Activated T-helper 17 cell treated with anti-CD3 and anti-CD28 coated beads, Interleukin-2, amount 50 U/mL, for 72 hours (primary cell): ENCODE measurements at places on chromosomes 12 and 14.

GRCh38 chr14:81169711-81170103, 51.1 kb downstream of the GTF2A1 start:
- peak overlapping the region; percentile 94 for H3K4me3 ChIP-seq
- peak overlapping the region; percentile 94 for H3K27ac ChIP-seq
- peak; percentile 15 for ATAC-seq
- H3K36me3 ChIP-seq = no peaks in the 10 kb centered on the region

GRCh38 chr14:36511981-36512584, 7.9 kb downstream of the NKX2-1 start:
- peaks cover 4% of the 10 kb centered on the region for H3K4me1 ChIP-seq
- peaks cover 11% of the 10 kb centered on the region for H3K36me3 ChIP-seq
- ATAC-seq = no peak
- no peak overlapping the region for H3K27ac ChIP-seq
- peaks cover 80% of the 10 kb centered on the region for H3K27me3 ChIP-seq
- no peak overlapping the region for H3K4me3 ChIP-seq

- H3K27ac ChIP-seq = peak overlapping the region; percentile 16
- ATAC-seq = peak; percentile 54
- peak overlapping the region; percentile 87 for H3K4me3 ChIP-seq
- peaks cover 18% of the 10 kb centered on the region for H3K4me1 ChIP-seq
- H3K27me3 ChIP-seq = no peaks in the 10 kb centered on the region
These were observed 565 bp downstream of the NT5DC3 start for GRCh38 chr12:103840462-103840875.

- H3K27me3 ChIP-seq = no peaks in the 10 kb centered on the region
- H3K36me3 ChIP-seq = no peaks in the 10 kb centered on the region
- no peak overlapping the region for H3K4me3 ChIP-seq
- H3K27ac ChIP-seq = no peak overlapping the region
- no peak for ATAC-seq
- H3K4me1 ChIP-seq = no peaks in the 10 kb centered on the region
These were observed 118.9 kb downstream of the PIWIL1 start for GRCh38 chr12:130456375-130457199.

DNA sequence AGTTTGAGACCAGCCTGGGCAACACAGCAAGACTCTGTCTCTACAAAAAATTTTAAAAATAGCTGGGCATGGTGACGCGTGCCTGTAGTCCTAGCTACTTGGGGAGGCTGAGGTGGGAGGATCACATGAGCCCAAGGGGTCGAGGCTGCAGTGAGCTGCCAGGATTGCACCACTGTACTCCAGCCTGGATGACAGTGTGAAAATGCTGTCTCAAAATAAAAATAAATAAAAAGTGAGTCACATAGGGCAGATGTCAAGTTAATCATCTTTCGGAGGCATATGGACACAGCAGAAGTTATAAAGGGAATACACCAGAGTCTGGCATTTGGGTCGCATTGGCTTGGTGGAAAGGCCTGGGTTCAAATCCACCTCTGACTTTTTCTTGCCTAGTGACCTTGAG, 92.7 kb downstream of the PHETA1 start:
- no peak for ATAC-seq
- H3K4me3 ChIP-seq = no peak overlapping the region
- H3K27ac ChIP-seq = no peak overlapping the region
- H3K4me1 ChIP-seq = no peaks in the 10 kb centered on the region

DNA sequence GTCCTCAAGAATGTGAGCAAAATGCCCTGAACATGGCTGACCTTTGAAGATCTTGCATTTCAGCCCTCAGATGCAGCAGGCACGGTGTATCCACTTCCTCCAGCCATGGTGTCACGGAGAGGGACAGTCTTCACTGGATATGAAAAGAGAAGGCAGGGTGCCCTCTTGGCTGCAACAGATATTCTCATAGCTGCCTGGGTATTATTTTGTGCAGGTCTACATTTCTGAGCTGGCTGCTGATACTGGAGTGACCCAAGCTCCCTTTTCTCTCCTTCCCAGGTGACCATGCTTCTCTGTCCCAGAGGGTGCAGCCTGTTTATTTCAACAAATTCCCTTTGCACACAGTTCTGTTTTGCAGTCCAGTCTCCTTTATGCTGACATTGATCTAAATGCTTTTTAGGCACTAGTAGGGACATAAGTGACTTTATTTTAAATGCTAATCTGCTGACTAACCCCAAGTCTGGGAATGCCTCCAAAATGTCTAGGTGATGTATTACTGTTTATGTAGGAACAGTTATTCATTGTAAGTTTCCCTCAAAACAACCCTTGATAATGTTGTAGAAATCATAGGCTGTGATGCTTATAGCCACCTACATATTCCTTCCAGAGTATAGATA, 17.4 kb upstream of the PYGL start:
- no peaks in the 10 kb centered on the region for H3K36me3 ChIP-seq
- no peak overlapping the region for H3K4me3 ChIP-seq
- no peak for ATAC-seq
- no peak overlapping the region for H3K27ac ChIP-seq
- peaks cover 7% of the 10 kb centered on the region for H3K27me3 ChIP-seq

GRCh38 chr12:78746001-78746400, 118.6 kb upstream of the SYT1 start:
- no peaks in the 10 kb centered on the region for H3K36me3 ChIP-seq
- no peaks in the 10 kb centered on the region for H3K27me3 ChIP-seq
- H3K27ac ChIP-seq = no peak overlapping the region
- no peaks in the 10 kb centered on the region for H3K4me1 ChIP-seq
- ATAC-seq = no peak

DNA sequence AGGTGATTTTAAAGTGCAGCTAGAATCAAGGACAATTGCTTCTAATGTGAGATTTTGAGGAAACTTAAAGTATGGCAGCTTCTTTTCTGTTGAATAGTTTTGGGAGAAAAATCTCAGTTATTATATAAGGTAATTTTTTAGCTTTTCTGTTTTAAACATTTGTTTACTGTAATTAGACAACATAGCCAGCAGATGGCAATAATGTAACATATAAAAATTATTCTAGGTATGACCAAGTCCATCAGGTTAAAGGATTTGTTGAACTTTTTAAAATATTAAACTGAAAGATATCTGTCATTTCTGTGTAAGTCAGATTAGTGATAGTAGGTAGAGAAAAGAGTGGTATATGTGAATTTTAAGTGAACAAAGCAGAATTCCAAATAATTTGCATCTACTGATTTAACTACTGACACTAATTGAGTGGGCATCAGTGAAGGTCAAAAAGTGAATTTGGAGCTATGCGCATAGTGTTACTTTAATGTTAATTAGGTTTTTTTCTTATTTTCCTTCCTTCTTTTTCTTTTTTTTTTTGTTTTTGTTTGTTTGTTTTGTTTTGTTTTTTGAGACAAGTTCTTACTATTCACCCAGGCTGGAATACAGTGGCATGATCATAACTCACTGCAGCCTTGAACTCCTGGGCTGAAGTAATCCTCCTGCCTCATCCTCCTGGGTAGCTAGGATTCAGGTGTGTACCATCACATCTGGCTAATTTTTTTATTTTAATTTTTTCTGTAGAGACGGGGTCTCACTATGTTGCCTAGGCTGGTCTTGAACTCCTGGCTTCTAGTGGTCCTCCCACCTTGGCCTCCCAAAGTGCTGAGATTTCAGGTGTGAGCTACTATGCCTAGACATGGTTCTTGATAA, 18.6 kb downstream of the PRORP start:
- no peak overlapping the region for H3K4me3 ChIP-seq
- H3K4me1 ChIP-seq = peaks cover 20% of the 10 kb centered on the region
- ATAC-seq = no peak
- H3K36me3 ChIP-seq = peaks cover 71% of the 10 kb centered on the region
- peak overlapping the region; percentile 9 for H3K27ac ChIP-seq

DNA sequence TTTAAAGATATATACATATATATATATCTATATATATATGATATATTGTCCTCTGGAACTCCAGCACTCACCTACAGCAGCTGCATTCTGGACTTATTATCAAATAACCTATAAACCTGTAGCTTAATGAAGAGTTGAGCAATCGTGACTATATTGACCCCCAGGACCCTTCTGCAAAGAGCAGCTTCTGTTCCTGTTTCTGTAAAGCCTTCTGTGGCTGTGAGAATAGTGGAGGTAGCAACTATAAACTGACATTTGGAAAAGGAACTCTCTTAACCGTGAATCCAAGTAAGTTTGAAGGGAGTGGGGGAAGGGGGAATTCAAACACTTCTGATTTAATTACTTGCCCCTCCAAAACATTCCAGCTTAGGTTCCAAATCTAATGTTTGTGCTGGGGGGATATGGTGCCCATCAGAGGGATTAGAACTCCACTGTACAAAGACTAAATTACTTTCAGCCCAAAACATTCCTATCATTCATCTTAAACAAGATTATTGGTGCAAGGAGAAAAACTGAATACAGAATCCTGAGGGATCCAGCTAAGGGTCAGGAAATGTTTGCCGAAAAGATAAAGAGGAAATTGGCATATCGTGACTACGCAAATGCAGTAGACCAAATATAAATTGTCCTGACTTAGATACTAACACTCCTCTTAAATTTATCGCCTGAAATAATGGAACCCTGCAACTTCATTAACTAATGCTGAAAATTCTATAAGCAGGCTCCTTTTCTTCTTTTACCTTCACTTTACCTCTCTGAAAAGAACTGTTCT, 106.1 kb downstream of the DAD1 start:
- no peaks in the 10 kb centered on the region for H3K4me1 ChIP-seq
- no peaks in the 10 kb centered on the region for H3K27me3 ChIP-seq
- no peak for ATAC-seq
- peaks cover 75% of the 10 kb centered on the region for H3K36me3 ChIP-seq
- H3K4me3 ChIP-seq = peak overlapping the region; percentile 85
- no peak overlapping the region for H3K27ac ChIP-seq

DNA sequence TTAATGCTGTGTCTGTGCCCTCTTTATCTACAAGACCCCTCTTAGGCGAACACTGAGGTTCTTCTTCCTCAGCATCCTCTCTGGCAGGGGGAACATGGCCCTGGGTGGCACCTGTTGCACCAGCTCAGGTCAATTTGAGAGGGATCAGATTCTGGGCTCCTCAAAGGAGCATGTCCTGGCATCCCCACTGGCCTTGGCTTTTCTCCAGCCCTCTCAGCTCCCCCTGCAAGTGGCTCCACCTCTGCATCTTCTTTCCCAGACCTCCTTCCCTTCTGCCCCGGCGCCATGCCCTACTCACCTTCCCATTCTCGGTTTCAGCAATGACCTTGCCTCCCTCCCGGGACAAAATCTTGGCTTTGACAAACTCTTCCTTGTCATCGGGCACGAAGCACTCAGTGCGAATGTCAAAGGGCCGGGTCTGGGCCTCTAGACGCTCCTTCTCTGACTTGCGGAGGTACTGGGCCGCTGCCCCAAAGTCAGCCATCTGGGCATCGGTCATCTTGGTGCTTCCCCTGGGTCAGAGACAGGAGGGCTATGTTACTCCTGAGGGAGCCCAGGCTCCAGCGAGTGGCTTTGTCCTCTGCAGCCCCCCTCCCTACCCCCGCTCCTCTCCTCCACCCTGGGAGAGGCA, 1.2 kb downstream of the MYH6 start:
- no peak overlapping the region for H3K27ac ChIP-seq
- H3K4me1 ChIP-seq = no peaks in the 10 kb centered on the region

DNA sequence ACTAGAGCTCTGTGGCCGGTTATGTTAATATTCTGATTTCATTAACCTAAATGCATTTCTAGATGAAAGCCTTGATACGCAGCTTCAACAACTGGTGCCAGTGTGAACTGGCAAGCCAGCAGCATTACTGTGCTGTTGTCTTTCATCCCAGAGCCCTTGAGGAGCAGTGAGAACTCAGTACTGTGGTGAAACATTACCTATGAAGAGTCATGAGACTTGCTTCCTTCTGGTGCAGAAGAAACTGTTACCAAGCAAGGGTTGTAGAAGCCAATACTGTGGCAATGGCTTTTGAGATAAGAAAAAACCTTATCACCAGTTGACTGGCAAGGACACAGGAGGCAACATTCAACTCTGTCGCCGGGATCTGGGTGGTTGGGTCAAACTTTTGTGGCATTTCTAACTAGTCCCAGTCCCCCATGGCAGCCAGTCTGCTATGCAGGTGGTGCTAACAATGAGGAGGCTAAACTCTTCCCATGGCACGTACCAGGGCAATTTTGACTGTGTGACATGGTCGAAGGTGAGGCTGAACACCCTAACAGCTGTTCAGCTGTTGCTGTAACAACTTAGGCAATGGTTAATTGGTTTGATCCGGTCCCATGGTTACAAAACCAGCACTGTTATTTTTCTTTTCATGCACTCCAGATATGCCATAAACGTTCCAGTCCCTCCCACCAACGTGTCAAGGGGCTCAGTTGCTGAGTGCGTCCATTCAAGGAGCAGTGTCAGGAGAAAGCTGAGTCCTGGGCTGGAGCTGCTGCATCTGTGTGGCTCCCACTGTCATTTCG, 12.6 kb upstream of the LGALS3 start:
- H3K36me3 ChIP-seq = no peaks in the 10 kb centered on the region
- no peak overlapping the region for H3K4me3 ChIP-seq
- ATAC-seq = no peak
- H3K27ac ChIP-seq = no peak overlapping the region
- no peaks in the 10 kb centered on the region for H3K27me3 ChIP-seq
- H3K4me1 ChIP-seq = peaks cover 12% of the 10 kb centered on the region

GRCh38 chr12:33596061-33596460, 156.4 kb upstream of the SYT10 start:
- H3K4me1 ChIP-seq = no peaks in the 10 kb centered on the region
- no peak overlapping the region for H3K27ac ChIP-seq
- H3K36me3 ChIP-seq = no peaks in the 10 kb centered on the region
- ATAC-seq = no peak
- H3K27me3 ChIP-seq = no peaks in the 10 kb centered on the region

DNA sequence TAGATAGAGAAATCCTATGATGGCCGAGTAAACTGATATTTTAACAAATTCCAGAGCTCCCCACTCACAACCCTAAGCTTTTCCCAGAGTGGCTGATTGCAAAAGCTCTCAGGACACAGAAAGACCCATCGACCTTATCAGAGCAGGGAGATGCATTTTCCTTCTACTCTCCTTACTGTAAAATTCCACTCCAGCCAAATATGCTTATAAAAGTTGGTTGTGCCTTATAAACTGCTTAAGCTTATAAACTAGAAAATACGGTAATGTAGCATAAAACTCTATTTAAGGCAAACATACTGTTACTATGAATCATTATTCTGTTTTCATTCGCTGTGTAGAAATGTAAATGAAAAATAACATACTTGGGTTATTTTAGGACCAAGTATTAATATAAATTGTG, 41.6 kb upstream of the TRHDE start:
- H3K36me3 ChIP-seq = no peaks in the 10 kb centered on the region
- no peaks in the 10 kb centered on the region for H3K4me1 ChIP-seq
- no peaks in the 10 kb centered on the region for H3K27me3 ChIP-seq
- no peak for ATAC-seq
